Colonic mucosa (tissue), 4 donors: ENCODE measurements at places on chromosomes 16 and 17.

DNA sequence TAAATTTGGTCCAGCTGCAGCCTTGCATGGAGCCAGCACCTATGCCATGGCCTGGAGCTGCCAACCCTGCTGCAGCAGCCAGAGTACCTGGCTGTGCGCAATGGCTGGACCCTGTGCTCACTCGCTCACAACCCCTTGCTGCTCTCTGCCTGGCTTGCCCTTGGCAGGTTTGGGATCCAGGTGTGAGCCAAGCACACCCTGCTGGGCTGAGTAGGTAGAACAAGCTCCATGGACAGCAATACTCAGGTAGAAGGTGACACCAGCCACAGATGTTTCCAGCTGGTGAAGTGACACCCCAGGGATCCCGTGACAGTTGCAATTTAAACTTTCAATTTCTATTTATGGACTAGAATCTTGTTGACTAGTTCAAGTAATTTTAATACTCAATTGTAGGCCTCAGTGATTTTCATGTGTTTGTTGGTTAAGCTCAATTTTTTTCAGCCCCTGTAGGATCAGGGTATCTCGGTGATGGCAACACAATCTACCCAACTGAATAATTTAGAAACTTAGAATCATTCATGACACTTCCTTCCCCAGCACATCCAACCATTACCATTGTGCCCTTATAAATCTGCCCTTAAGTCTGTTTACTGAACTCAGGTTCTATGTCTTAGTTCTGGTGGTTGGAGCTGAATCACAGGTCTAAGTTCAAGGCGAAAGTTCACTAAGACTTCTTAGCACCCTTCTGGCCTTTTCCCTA, 480.0 kb downstream of the PMP22 start:
- DNase-seq = no peak

- no peak for DNase-seq
These were observed 42.2 kb upstream of the GSE1 start for GRCh38 chr16:85570735-85571562.

GRCh38 chr16:89190150-89190958, 10.0 kb downstream of the SLC22A31 start:
- DNase-seq = no peak

DNA sequence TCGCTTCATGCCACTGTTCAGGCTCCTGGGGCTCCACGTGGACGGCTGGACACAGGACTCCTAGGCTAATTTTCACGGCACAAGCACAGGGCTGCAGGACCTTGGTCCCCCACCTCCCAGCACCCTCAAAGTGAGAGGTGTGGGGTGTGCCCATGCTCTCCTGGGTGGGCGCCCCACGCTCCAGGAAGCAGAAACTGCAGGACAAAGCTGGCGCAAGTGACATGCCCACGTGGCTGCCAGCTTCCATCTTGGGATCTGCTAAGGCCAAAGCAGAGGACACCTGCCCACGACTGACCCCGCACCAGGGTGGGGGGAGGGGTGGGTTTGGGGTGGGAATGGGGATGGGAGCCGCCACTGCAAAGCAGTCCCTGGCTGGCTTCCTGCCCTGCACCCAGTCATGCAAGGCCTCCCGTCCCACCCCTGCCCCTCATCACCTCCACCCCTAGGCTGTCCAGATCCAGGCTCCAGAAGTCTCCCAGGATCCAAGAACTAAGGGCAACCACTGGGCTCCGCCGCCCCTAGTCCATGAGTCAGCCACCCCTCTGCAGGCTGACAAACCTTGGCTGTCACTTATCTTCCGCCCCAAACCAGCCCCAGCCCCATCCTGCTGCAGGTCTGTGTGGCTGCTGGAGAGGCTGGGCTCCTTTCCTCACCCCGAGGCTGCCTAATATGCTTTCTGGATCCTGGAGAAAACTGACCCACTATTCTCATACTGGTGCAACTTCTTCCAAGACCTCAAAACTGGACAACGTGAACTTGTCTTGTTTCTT, 11.1 kb downstream of the USP6 start:
- peak; percentile 14 for DNase-seq

DNA sequence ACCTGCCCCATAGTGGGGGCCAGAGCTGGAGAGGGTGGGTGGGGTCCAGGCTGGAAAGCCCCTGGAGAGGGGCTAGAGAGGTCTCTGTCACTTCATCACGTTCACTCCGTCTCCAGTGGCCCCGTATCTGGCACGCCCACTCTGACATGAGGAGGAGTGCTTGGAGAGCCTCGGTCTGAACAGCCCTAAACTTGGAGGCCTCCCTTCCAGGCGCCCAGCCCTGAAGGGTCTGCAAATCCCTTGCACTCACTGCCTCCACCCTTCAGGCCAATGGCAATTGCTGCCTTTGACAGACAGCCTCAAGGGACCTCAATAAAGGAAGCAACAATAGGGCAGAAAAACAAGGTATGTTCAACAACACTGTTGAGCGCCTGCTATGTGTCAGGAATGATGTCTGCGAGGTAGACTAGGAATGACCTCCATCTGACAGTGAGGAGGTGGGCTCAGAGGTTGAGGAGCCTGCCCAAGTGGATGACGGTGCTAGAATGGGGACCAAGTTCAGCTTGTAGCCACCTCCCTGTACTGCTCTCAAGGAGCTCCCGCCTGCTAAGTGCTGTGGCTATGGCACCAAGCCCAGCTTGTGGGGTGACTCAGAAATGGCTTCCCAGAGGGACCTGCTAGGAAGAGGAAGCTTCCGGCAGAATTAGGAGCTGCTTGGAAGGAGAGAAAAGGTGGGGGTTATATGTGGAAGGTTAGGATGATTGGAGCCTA, 2.9 kb upstream of the EPX start:
- DNase-seq = no peak

- no peak for DNase-seq
These were observed 2.3 kb upstream of the LHX1 start for GRCh38 chr17:36934692-36935630.

- DNase-seq = no peak
These were observed 67.2 kb upstream of the LHX1 start for GRCh38 chr17:36869856-36870719.

- DNase-seq = peak; percentile 19
These were observed 1.2 kb downstream of the RPS15A start for GRCh38 chr16:18788828-18789514.

DNA sequence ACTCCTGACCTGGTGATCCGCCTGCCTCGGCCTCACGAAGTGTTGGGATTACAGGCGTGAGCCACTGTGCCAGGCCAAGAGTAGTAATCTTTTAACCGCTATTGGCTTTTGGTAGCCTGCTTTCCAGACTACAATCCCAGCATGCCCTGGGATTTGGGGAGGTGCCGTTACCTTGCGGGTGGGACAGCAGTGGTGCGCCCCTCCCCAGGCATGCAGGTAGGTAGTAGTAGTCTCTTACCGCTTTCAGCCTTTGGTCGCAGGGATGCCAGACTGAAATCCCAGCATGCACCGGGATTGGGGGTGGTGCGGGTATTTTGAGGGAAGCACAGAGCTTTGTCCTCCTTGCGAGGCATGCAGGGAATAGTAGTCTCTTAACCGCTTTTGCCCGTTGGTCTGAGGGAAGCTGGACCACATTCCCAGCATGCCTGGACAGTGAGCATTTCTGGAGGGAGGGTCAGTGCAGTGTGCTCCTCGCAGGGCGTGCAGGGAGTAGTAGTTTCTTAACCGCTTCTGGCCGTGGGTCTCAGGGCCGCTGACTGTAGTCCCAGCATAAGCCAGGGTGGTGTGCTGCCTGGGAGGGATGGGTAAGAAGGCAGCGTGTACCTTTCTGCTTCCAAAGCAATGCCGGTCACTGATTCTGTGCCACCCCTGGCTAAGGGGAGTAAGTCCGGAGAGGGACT, 1686.8 kb downstream of the TP53TG3F start:
- DNase-seq = no peak

GRCh38 chr17:78305801-78306200, 54.1 kb downstream of the SOCS3 start:
- DNase-seq = no peak

GRCh38 chr17:38512473-38513058, 84.3 kb downstream of the ARHGAP23 start:
- DNase-seq = no peak

- no peak for DNase-seq
These were observed 9.0 kb upstream of the MYO15A start for GRCh38 chr17:18099516-18099915.

GRCh38 chr17:67492251-67492740, 115.2 kb downstream of the PITPNC1 start:
- DNase-seq = no peak

- no peak for DNase-seq
These were observed 95.7 kb downstream of the WNT3 start for GRCh38 chr17:46722662-46723285.

DNA sequence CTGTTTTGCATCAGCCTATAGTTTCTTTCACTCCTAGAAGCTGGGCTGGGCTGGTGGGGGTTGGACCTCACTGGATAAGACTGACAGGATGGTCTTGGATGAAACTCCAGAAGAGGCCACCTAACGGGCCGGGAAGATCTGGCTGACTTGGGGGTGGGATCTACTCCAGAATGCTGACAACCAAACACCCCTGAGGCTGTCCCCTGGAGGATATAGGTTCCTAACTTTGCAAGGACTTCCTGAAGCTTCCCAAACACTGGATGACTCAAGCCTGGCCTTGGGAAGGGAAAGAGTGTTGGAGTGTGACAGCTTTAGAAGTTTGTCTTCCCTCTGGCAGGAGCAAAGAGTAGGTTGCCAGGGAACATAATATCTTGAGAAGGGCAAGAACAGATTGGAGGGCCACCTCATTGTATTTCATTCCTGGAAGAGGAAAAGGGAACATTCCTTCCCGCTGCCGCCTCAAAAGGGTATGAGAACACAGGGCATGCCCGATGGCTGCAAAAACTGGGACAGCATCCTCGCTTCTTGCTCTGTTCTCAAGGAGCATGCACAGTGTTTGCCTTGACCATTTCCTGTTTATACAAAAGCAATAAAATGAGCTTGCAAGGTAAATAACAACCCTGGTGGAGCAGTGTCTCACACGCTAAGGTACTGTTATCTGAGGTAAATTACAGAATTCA, 6.8 kb upstream of the CYB5B start:
- no peak for DNase-seq

DNA sequence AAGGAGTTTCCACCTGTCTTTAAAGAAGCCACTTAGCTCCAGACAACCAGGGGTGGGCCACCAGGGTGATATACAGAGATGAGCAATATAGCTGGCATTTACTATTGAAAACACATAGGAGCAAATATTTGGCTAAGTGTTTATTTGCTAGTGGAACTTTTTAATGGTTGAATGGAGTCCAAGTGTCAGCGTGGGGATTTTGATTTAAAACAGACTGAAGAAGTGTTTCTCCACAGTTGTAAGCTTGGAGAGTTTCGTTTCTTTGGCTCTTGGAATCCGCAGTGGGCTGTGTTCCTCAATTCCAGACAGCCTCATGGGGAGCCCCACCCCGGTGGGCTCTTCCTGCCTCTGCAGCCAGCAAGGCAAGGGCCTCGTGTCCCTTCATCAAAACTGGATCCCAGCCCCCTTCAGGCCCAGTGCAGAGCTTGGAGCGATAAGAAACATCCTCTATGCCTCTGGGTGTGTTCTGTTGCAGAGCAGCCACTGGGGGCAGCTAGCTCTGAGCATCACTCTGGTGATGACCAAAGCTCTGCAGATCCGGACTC, 36.1 kb downstream of the NOG start:
- no peak for DNase-seq

- DNase-seq = no peak
These were observed 4.2 kb upstream of the FBXL16 start for GRCh38 chr16:709566-710499.

- DNase-seq = no peak
These were observed 763.6 kb downstream of the CDH11 start for GRCh38 chr16:64358291-64358690.

- DNase-seq = no peak
These were observed 6.8 kb upstream of the ZP2 start for GRCh38 chr16:21218153-21218552.

DNA sequence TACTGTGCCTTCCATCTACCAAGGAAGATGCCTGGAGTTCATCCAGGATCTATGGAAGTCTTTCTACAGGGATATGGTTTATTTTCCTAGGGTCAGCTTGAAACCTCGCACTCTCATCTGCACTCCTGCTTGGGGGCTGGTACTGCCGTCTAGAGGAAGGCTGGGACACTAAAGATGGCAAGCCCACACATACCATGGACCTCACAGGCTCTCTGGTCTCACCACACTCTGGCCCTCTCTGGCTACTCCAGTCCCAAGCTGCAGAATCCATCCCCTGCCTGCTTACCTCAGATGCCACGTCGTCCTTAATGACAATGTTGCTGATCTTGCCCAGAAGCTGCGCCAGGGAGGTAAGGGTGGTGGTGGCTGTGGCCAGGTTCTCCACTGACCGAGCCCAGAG, 2.1 kb upstream of the UNC119 start:
- DNase-seq = no peak

GRCh38 chr17:7220593-7221277, 997 bp downstream of the ACADVL start:
- peak; percentile 70 for DNase-seq
